ENCODE measurements at places on chromosomes 5 and 9. TPM values are rescaled to one million over a fixed set of nuclear protein-coding genes. Genes with fewer than 3 reads are reported as not detected.

The LVRN gene
- 2.8 TPM for total RNA-seq

The SLC6A3 gene
- total RNA-seq, result not detected

The TRIO gene
- total RNA-seq, result 381 TPM

The OR2V2 gene
- not detected for total RNA-seq

The C5orf52 gene
- not detected for total RNA-seq

The ARRDC3 gene
- total RNA-seq, result 413 TPM
